ENCODE measurements at places on chromosomes 7 and 10.

DNA sequence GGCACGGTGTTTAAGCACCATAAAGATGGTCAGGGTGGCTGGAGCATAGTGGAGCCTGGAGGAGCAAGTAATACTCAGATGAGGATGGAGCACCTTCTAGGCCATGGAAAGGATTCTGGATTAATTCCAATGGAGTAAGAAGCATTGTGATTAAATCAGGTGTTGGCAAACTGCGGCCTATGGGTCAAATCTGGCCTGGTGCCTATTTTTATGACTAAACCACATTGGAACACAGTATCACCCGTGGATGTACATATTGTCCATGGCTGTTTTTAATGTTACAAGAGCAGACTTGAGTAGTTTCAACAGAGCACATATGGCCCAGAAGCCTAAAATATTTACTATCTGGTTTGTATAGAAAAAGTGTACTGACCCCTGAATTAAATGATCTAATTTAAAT, 49.9 kb upstream of the TMEM248 start:
- no peak for DNase-seq

DNA sequence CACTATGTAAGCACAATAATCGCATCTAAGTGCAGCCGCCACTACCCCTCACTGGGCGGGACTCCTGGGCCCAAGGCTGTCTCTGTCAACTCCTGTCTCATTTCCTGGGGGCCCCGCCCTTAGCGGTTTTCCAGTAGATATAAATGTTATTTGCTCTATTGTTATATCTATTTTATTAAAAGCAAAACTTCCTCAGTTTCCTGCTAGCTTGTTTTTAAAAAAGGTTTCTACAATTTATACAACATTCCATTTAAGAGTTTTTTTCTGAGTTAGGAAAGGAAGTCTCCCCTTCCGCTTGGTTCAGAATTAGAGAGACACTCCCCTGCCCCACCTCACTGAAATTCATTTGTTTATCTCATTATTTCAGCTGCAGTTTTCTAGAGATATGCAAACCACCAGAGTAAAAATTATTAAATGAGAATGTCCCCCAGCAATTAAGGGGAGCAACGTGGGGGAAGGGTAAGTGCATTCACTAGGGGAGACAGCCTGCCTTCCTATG, 82.7 kb downstream of the RAMP3 start:
- DNase-seq, result no peak

GRCh38 chr10:73554721-73555120, 36.4 kb downstream of the USP54 start:
- peak; percentile 0 for DNase-seq

- no peak for DNase-seq
Measured at GRCh38 chr7:10588084-10588483, 385.6 kb upstream of the PHF14 start.

GRCh38 chr10:86855513-86855912, 99.1 kb downstream of the BMPR1A start:
- DNase-seq, result no peak

GRCh38 chr7:80731281-80731680, 92.8 kb downstream of the CD36 start:
- DNase-seq, result no peak

GRCh38 chr7:18535810-18536415, 40.4 kb downstream of the HDAC9 start:
- no peak for DNase-seq

DNA sequence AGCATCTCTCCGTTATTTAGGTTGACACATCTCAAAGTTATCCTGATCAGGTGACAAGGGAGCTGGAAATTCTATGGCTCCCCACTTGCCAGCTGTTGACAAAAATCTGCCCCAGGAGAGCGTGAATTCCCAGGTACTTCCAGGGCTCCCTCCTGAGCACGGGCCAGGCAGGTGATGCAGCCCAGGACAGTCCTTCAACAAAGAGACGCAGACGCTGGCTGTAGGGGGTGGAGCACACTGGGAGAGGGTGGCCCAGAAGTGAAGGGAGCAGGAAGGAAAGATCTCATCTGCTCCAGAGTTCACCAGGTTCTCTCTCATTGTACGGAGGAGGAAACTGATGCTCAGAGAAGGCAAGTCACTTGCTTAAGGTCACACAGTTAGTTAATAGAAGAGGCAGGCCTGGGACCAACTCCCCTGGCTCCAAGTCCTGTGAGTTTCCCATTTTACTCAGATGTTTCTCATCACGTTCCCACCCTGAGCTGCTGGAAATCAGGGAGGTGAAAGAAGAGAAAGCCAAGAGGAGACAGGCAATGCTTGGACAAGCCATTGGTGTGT, 41.0 kb upstream of the CHST3 start:
- DNase-seq, result no peak

- DNase-seq, result no peak
Measured at GRCh38 chr10:73647875-73648651, 6.8 kb upstream of the MYOZ1 start.

DNA sequence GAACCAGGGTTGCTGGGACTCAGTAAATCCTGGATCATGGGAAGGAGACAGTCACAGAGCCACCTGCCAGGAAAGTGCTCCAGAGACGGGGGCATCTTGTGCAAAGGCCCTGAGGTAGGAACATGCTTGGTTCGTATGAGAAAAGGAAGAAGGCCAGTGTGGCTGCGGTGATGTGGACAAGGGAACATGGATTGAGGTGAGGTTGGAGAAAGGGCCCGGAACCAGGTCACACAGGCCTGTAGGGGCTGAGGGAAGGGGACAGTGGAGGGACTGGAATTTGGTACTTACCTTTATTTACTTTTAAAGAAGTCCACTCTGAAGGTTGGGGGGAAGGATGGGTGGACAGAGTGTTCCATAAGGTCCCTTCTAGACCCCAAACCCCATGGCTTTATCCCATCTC, 32.9 kb upstream of the CXCL12 start:
- DNase-seq, result no peak

- DNase-seq, result no peak
Measured at GRCh38 chr10:78045237-78045636, 11.6 kb downstream of the RPS24 start.

DNA sequence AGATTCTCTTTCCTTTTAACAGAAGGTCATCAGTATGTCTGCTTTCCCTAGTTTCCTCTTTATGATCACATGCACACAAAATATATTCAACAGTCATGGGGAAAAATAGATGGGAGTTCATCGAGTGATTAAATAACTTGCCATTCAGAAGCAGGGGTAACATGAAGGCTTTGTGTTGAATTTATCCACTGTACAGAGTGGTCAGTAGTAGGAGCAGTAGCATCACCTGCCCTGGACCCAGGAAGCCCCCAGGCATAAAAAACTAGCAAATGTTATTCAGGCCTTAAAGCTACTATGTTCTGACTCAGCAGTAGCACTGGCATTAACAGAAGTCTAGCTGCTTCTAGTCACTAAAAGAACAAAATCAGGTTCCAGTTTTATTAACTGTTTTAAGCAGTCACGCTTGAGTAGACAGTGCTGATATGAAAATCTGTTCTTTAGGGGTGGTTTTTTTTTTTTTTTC, 31.4 kb upstream of the FAM133B start:
- DNase-seq, result no peak

- DNase-seq, result peak; percentile 83
Measured at GRCh38 chr7:50531401-50531911, 33.7 kb downstream of the DDC start.

DNA sequence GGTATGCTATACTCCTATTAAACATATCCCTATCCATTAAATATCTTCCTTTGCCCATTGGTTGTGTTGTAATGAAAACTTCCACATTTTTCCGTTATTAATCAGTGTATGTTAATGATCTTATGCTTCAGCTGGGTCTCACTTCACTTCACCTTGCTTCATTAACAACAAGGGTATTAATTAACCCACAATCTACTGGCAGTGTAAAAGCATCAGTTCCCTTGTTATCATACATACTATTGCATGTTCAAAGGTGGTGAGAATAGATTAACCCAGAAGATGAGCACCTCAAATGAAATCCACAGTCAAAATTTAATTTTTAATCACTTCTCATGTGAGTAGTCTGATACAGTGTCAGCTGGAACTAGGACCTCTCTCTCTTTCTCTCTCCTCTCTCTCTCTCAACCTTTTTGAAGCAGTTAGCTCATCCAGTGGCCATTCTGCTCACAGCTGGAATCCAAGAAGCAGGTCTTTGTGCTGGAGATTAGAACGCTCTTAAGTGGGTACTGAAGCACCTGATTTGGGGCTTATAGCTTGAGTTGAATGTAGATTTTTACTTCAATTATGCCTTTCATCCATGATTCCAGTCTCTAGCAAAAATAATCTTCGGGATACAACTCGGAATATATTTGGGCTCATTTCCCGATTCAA, 172.3 kb downstream of the RAPGEF5 start:
- DNase-seq, result peak; percentile 77

DNA sequence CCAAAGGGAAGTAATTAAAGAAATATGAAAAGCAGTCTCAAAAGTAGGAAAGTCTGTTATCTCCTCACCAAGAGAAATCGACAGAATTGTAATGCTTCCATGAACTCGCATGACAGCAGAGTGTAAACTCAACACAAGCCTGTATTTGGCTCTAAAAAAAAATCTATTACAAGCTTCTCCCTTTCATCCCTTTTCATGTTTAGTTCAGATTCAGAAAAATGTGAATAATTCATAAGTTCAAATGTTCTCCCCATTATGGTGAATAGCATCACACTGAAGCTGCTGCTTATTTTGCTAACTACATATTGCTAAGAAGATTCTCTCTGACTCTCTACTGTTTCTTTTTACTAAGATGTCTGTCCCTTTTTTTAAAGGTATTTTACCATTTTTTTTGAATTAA, 910.3 kb upstream of the MBL2 start:
- DNase-seq, result no peak

DNA sequence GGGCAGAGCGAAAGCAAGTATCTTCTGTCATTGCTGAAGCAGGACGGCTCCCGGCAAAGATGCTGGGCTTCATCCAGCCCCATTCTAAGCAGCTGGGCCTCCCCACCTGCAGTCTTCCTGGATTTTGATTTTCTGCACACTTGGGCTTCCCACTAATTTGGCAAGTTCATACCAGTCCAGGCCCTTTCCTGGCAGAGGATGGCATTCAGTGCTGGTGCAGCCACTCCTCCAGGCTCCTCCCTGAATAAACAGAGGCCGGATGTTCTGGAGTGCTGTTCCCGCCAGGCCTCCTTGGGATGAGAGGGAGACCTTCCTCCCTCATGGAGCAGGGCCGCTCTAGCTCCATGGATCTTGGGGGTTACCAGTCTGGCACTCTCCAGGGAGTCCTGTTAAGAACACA, 3.4 kb downstream of the BAG3 start:
- no peak for DNase-seq

GRCh38 chr10:106502641-106503040, 661.9 kb downstream of the SORCS1 start:
- no peak for DNase-seq

- no peak for DNase-seq
Measured at GRCh38 chr7:1532456-1533254, 2.2 kb downstream of the MAFK start.

GRCh38 chr7:107035446-107035845, 9.1 kb upstream of the PRKAR2B start:
- DNase-seq, result no peak

- peak; percentile 79 for DNase-seq
Measured at GRCh38 chr10:112775892-112776674, 174.0 kb upstream of the TCF7L2 start.

- no peak for DNase-seq
Measured at GRCh38 chr7:11355399-11356005, 381.8 kb downstream of the PHF14 start.

- DNase-seq, result no peak
Measured at GRCh38 chr10:132383751-132384196, 13.2 kb upstream of the PWWP2B start.

GRCh38 chr7:153935095-153935494, 117.1 kb upstream of the DPP6 start:
- DNase-seq, result no peak

- no peak for DNase-seq
Measured at GRCh38 chr7:117047496-117047895, 94.2 kb downstream of the ST7 start.

GRCh38 chr10:70432101-70432500, 9.4 kb downstream of the NODAL start:
- no peak for DNase-seq

DNA sequence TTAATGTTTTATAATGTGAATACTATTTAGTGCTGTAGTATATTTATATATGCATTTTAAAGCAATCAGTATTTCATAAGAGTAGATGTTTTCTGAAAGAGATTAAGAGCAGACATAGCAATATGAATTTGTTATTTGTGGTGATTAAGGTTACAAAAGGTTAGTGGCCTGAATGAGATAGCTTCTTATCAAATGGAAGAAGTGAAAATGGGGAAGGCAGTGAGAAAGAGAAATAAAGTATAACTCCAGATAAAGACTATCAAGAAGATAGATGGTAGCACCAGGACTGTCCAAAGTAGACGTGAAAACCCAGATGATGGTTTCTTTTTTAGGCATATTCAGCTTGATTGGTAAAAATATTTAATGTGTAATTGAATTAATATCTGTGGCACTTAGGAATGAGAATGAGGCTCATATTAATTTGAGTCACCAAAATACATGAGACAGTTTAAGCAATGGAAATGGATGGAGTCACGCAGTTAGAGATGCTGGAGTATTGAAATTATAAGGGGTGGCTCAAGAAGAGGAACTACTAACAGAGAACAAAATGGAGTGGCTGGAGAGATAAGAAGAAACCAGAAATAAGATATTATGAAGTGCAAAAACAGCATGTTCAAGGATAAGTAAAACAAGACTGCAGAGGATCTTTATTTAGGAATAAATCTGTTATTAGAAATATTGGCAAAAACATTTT, 288.0 kb upstream of the SEMA3C start:
- no peak for DNase-seq

DNA sequence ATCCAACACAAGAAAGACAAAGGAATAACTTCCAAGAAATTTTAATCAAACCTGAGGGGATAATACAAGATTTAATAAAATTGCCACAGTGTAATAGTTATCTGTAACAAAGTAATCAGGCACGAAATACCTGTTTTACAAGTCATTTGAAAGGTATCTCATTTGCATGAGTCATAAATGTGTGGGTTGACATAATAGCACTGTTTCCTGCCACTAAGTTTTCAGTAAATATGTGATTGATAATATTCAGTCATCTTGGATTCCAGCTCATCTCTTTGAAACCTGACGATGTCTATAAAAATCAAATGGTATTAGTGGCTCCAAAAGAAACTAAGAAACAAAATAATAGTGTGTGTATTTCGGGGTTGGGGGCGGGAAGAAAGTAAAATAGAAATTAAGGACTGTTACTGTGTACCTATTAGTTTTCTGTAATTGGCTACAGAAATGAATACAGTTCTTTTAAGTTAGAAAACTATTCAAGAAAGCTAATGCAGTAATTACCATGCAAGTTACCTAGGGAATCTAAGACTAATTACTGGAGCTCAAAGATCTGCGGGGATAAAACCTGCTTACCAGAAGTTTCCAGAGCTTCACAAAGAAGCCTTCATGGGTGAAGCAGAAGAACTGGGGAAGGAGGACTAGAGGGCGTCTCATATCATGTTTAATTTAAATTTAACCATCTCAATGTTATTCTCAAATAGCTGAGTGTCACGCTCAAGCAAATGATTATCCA, 100.7 kb downstream of the ST8SIA6 start:
- DNase-seq, result no peak

DNA sequence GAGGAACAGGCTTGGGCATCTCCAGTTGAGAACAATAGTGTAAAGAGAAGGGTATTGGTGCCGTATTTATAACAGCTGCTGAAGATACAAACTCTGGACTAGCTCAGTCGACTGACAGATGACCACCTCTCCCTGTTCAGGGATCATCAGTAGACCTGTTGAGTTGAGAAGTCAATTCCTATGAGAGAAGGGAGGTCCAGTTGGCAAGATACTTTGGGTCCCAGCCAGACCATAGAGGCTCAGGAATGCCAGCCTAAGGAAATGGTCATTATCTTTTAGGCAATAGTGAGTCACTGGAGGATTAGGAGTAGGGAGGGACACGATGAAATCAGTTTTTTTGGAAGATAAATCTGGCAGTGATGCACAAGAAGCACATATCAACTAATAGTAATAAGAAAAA, 202.9 kb downstream of the TRIL start:
- DNase-seq, result no peak
